ENCODE measurements at places on chromosomes 3 and 15.
A peak's percentile ranks its signal among the peaks of the same experiment; 100 is the strongest.

GRCh38 chr3:172617976-172618375, 92.9 kb downstream of the NCEH1 start:
- no peak for DNase-seq

DNA sequence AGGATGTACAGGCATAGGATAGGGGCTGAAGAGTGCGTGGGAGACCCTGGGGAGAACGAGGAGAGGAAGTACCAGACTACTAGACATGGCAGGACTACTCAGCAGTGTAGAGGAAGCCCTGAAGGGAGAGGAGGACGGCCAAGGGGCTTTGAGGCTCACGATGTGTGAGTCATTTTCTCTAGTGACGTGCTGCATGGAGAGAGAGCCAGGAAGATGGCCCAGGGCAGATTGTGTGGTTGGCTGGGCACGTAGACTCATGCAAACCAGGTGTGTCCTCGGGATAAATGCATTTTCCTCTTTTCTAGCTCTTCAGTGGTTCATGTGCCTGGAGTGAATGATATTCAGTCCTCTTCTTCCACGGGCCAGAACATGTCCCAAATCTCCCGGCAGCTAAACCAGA, 115.0 kb upstream of the ABHD17C start:
- no peak for DNase-seq

GRCh38 chr3:168001244-168001643, 94.5 kb downstream of the GOLIM4 start:
- no peak for DNase-seq

- DNase-seq = no peak
Observed at GRCh38 chr3:122563717-122564025, 429 bp downstream of the PARP9 start.

GRCh38 chr3:53166206-53166605, 5.2 kb downstream of the PRKCD start:
- no peak for DNase-seq

- DNase-seq = no peak
Observed at GRCh38 chr3:154105218-154105975, 15.8 kb upstream of the ARHGEF26 start.

GRCh38 chr15:85049805-85050204, 68.1 kb downstream of the PDE8A start:
- no peak for DNase-seq

- no peak for DNase-seq
Observed at GRCh38 chr15:79315623-79316328, 4.9 kb downstream of the TMED3 start.

- DNase-seq = no peak
Observed at GRCh38 chr15:47384341-47384740, 333.0 kb upstream of the SEMA6D start.

DNA sequence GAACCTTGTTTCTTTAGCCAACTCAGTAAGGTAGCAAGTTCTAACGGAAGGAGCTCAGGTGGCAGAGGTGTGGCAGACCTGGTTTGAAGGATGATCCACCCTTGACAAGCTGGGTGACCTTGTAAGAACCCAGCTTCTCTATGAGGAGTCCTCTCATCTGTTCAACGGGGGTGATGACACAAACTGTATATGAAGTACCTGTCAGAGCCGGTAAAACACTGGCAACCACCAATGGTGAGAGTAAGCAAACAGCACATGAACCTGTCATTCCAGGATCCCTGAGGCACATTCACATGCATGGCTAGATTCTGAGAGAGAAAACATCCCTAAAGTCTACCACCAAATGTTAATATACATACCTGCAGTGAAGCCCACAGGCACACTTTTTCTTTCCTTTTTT, 2.4 kb downstream of the SCAP start:
- DNase-seq = no peak

GRCh38 chr3:29271475-29271874, 9.4 kb upstream of the RBMS3 start:
- no peak for DNase-seq

- DNase-seq = no peak
Observed at GRCh38 chr15:60372756-60373155, 25.0 kb downstream of the ANXA2 start.

DNA sequence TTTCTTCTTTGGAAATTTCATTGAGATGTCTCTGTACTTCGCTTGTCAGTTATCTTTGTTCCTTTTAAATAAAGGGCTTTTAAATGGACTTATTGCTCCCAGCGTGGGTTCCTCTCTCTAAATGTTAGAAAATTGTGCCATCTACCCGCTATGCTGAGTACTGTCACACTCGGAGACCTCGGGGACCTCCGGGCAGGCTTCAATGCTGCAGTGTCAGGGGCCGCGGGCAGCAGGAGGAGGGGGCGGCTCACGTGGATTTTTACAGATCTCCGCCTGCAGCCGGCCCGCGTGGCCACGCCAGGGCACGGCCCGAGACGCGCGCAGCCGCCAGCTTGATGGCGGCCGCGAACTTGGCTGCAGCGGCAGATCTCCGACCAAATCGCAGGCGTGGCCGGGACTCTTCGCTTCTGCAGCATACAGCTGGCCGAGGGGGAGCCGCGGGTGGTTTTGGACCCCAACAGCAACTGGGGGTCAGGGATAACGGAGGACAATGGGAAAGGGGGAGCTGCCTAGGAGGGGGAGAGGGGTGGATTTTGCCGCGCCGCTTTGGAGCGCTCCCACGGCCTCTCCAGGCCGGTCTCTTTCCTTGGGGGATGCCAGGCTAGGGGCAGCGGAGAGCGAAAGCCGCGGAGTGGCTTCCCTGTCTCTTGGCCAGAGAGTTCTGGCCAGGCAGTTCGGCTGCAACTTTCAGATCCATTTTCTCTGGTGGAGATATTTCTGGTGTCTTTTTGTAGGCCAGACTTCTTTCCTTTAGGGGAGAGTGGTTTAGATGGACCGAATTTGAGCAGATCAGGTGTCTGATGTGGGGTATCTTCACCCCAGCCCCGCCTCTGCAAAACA, 15.3 kb downstream of the NR2F2 start:
- no peak for DNase-seq

DNA sequence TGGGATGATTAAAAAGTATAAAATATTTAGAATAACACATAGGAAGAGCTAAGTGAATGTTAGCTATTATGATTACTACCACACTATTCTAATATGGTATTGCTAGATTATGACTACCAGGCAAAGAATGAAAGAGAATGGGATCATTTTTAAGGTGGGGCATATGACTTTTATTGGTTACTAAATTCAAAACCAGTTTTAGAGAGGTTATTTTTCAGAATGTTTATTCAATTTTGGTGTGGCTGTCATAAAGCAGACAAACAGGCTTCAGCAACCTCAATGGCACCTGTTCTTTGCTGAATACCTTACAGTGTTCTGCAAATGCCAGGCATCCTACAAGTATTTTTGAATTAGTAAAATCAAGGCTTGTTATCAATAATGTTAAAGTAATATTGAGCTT, 12.8 kb downstream of the SPTSSB start:
- DNase-seq = no peak

GRCh38 chr3:76679541-76679940, 360.4 kb upstream of the ROBO2 start:
- DNase-seq = no peak

DNA sequence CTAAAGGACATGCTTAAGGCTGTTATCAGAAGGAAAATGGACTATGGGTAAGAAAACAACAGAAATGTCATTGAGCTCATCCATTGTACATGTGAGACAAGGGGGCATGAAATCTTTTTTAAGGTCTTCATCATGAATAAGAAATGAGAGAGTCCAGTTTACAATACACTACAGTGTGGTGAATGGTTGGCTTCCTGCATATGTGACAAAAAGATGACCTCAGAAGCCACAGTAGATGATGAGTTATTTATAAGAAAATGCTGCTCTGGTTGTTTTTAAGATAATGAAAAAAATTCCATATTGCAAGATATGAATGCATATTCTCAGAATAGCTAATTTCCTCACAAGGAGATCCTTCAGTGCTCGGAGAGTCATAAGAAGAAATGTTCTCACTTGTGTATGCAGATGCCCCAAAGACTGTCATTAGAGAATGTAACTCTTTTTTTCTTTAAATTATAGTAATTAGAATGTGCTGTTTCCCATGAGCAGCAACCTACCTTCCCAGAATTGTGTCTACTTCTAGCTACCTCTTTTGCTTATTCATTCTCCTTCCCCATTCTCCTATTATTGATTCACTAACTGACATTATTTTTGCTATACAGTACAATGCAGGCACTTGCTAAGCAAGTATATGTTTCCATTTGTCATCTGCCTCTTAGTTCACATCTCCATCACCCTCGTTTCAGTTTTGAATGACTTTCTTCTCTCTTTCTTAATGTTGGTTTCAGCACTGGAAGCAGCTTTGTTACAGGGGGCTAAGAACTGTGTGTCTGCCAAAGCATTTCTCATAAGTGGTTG, 152.0 kb upstream of the PEX5L start:
- no peak for DNase-seq

- DNase-seq = no peak
Observed at GRCh38 chr15:88083811-88084760, 172.5 kb downstream of the NTRK3 start.

GRCh38 chr15:64897345-64897985, 14.2 kb upstream of the ANKDD1A start:
- DNase-seq = no peak

DNA sequence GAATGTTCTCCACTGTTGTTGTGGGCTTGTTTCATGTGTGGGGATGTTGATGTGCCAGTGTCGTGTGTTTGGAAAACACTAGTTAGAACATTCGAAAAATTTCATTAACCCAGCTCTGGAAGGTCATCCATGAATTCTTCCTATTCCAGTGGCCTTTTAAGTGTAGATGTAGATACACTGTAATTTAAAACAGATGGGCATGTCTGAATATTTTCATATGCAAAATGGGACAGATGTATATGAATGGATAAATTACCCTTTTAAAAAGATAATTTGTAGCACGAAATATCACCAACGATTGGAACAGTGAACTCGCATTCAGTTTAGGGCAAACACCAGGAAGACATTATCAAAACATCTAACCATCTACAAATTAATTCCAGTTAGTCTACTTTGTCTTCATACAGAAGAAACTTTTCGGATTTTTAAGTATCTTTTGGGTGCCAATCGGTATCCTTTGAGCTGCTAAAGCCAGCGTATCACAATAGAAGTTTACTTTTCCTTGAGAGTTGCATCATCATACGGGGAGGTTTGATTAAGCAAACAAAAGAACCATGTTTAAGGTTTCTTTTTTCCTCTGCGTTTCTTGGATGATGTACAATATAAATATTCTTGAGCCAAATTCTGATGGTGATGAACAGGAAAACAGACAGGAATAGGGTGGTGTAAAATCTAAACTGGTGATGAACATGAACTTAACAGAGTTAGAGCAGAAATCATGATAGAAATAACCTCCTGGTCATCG, 528.1 kb downstream of the FOXP1 start:
- DNase-seq = no peak

- no peak for DNase-seq
Observed at GRCh38 chr3:196533260-196533681, 18.1 kb upstream of the SMCO1 start.

GRCh38 chr3:172257648-172258400, 190.4 kb downstream of the GHSR start:
- no peak for DNase-seq

DNA sequence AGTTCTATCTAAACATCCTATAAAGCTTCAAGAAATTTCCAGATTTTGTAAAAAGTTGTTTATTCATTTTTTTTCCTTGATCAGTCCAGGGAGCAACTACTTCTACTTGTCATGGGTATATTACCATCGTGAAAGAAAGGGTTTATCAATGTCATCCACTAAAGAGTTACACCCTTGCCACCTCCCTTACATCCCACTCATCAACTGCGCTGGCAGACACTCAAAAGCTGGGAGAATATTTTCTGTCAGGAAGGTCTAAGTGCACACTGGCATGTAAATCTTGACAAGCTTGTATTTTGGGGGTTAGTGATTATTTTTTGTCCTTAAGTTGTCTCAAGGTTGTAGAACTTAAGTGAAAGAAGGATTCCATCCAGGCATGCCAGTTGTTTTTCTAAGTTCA, 188.3 kb upstream of the ARL6 start:
- no peak for DNase-seq

DNA sequence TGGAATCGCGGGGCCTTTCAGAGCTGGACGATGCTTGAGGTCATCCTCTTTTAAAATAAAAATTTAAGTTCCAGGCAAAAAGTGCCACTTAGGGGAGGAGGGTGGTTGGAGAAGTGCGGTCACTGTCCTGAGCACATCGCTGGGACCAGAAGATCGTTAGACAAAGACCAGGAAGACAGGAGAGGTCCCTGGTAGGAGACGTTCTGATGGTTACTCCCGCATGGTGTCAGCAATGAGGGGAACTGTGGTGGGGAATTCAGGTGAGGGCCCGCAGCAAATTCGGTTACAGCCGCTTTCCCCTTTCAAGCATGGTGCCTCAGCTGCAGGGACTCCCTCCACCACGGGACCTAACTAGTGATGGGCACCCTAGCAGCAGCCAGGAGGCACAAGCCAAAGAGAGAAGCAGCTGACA, 1.0 kb upstream of the ISY1 start:
- DNase-seq = no peak

GRCh38 chr3:108035751-108036150, 55.1 kb downstream of the CD47 start:
- no peak for DNase-seq

DNA sequence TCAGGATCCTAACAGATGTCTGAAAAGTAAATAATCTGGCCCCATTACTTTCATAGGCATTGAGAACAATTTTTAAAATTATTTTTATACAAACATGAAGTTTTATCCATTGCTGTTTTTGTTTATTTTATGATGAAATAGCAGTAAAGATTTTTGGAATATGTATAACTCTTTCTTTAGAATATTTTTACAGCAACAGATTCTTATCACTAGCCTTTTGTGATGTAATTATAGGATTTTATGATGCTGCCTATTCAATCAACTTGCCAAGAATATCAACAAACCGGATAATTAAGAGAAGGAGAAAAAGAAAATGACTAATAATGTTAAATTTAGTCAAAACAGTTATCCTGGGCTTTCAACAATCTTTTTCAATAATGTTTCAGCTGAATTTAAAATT, 386.3 kb downstream of the ZIC1 start:
- no peak for DNase-seq

DNA sequence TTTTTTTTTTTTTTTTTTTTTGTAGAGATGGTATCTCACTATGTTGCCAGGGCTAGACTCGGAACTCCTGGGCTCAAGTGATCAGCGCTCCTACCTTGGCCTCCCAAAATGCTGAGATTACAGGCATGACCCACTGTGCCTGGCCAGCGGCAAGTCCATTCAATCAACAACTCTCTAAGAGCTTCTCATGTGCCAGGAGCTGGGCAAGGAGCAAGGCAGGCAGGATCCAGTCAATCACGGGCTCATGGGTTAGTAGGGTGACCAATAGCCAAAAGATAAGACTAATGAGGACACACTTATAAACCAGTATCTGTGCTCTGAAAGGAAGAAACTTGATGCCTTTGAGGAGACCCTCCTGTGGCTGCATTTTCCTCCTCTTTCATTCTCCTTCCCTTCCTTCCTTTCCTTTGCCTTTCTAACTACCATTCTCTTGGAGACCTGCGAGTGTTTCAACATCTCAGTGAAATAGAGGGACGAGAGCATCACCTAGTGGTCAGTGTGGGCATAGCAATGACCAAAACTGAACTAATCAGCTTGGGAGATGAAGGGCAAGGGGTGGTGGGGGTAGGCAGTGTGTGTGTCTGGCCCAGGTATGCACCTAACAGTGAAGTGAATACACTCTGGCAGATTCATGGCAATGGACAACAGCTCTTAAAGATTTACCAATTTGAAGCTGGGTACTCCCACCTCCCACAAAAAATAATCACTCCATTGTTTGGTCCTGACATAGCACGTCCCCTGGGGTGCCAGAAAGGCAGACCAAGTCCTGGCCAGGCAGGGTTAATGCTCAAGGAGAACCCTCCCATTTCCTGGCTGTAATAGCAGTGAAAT, 6.3 kb downstream of the RPP25 start:
- DNase-seq = peak; percentile 58

All from stimulated activated CD4-positive, alpha-beta T cell treated with anti-CD3 and anti-CD28 coated beads, Interleukin-12 subunit alpha, Interleukin-12 subunit beta, amount 100 ng/mL, for 48 hours (primary cell).